ENCODE measurements at places on chromosomes 16 and 17.

DNA sequence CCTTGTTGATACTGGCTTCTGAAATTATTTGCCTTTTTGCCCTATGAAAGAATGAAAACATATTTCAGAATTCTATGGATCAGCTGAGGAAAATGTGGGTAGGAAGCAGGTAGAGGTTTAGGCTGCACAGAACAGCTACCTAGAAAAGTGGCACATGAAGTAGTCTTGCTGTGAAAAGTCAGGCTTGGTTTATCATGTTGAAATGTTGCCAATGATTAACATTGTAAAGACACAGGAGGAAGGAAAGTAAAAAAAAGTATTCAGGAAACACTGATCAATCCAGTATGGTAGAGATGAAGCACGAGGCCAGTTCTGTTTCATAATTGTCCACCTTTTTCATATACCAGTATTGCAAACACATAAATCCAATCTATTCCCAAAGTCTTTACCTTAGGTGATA lies 29.9 kb downstream of the ABCA6 start:
- no peak for DNase-seq

GRCh38 chr17:1830288-1830687 lies 483 bp downstream of the RPA1 start:
- DNase-seq = no peak

- no peak for DNase-seq
Measured at GRCh38 chr16:47983999-47984580, 171.7 kb downstream of the ABCC12 start.

- DNase-seq = no peak
Measured at GRCh38 chr17:31053071-31053470, 41.7 kb upstream of the NF1 start.

DNA sequence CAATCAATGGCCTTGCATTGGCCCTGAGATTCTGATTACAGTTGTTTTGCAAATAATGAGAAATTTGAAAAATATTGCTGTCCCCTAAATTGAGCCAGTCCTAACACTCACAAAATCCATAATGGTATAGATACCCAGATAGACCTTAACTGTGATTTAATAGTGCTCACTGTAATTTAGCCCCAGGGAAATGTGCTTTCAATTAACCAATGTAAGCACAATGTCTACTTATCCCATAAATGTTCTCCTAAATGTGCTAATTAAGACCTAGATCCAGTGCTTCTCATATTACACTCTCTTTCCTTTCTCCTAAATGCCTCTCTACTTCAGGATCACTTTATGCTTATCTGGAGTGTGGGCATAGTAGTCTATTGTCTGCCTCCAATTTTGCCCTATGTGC lies 417.8 kb upstream of the CCL2 start:
- DNase-seq = no peak

DNA sequence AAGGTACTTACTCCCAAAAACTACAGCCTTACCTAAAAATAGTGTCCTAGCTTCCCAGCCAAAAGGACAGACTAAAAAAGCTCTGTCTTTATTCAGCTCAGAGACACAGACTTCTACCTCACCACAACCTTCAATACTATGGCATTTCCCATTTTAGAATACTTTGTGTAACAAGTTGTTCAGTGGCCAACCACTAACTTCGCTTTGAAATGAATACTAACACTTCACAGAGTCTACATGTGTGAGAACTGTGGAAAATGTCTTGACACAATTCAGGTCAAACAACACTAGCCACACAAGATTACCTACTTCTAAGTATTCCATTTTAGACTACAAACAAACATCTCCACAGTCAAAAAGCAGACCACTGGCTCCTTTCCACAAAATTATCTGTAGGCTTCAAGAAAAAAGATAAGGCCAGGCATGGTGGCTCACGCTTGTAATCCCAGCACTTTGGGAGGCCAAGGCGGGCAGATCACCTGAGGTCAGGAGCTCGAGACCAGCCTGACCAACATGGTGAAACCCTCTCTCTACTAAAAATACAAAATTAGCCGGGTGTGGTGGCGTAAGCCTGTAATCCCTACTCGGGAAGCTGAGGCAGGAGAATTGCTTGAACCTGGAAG lies 3.2 kb downstream of the HELZ start:
- no peak for DNase-seq

GRCh38 chr16:65196420-65197075 lies 74.7 kb upstream of the CDH11 start:
- no peak for DNase-seq

GRCh38 chr17:74133740-74134139 lies 69.7 kb upstream of the RPL38 start:
- DNase-seq = no peak

DNA sequence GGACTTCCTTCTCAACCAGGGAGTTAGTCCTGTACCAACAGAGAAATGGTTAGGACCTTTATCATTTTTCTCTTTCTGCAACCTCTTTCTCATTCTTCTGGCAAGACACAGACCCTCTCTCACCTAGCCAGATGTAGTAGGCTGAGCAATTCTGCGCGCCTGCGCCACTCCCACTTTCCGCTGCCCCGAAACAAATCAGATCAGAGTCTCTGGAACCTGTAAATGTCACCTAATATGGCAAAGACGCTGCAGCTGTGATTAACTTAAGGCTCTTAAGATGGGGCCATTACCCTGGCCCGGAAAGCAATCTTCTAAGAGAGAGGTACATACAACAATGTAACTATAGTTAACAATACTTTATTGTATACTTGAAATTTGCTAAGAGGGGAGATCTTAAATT lies 94.3 kb upstream of the ASIC2 start:
- DNase-seq = no peak

DNA sequence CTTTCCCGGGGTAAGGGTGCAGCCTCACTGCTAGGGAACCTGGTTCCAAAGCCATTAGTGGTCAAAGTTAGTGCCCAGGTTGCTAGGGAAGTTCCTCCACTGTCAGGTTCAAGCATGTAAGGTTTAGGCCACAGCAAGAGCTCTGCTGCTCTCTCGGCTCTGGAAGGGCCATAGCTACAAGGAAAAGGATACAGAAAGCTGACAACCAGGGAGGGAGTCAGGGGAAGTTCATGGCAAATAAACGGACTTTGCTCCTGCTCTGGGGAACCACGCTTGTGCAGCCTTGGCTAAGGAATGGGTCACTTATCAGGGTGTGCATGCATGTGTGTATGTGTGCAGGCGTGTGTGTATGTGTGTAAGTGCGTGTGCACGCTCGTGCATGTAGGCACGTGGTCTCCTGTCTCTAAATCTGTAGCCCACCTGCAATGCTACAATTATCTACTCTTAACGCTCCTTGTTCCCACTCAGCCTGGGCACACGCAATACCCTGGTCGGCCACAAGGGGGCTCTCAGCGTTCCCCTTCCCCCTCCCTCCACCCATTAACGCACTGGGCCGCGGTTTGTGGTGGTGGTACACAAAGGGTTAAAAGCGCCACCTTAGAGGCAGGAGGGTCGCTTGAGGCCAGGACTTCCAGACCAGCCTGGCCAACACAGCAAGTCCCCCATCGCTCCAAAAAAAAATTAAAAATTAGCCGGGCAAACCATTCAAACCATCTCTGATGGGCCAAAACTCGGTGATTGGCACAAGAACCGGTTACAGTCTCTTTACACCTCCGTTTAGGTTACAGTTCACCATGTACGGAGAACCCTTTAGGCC lies 48.4 kb upstream of the KDM8 start:
- no peak for DNase-seq

Measured in D721Med (cell line).